ENCODE measurements at places on chromosomes 2 and 18. TPM values are rescaled to one million over a fixed set of nuclear protein-coding genes. Genes with fewer than 3 reads are reported as not detected.

Gene SPP2
- not detected for total RNA-seq

Gene TUBA4B
- not detected for total RNA-seq

DNA sequence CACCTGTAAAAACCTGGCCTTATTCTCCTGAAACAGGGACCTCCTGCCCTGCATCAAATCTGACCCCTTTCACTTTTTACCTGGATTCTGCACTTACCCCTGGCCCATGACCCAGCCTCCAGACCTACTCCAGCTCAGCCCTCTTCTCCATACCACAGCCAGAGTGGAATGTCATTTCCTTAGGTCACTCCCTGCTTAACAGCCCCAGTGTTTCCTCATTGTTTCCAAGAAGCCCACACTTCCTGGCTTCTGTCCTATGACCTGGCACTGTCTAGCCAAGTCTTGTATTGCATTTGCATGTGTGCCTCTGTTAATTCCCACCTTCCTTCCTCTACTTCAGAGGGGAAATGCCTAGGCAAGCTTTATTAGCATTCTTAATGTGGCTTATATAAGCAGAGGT, 51.4 kb upstream of the TRIB2 start:
- no peak for DNase-seq

DNA sequence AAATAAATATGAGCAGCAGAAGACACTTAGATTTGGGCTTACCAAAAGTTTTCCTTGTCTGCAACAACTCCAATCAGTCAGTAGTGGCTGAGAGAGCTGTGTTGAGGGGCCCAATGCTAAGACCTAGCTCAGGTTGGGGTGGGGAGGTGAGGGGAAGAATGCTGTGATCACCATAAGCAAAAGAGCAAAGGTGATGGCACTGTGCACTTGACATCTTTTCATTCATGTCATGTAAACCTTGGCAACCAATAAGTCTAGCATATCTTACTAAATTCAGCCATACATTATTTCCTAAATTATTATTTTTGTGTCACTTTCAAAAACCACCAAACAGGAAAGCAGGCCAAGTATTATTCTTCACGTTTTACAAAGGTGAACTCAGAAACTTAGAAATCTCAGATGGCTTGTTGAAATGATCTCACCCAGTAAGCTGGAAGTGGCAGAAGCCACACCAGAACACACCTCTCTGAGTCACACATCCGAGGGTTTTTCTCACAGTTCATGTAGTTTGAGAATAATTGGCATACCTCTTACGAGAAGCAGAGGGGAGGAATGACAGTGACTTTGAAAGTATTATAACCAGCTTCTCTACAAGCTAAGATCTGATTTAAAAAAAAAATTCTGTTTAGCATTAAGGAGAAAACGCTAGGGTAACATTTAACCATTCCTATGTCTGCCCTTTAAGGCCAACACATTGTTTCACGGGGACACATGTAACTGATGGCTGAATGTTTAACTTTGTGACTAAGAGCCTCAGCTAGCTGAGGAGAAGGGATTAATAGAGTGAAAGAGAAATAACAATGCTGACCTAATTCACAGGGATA, 43.3 kb upstream of the SETBP1 start:
- no peak for DNase-seq

- DNase-seq, result no peak
Measured at GRCh38 chr2:52477166-52477565, 1290.4 kb upstream of the CHAC2 start.

DNA sequence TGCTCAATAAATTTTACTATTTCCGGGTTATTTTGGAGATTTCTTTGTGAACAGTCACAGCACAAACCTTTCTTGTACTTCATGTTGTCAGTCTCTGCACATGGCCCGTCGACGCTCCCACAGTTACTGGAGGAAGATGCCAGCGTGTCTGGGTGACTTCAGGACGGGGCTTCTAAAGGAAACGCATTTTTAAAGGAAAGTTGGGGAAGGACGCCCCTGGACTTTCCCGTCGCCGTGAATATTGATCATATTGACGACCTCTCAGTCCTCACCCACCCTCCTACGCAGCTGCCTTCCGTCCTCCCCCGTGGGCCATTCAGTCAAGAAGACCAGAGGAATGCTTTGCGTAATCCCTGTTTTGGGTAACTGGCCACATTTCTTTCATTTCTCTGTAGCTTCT, 71.1 kb upstream of the SNTG2 start:
- DNase-seq, result no peak

DNA sequence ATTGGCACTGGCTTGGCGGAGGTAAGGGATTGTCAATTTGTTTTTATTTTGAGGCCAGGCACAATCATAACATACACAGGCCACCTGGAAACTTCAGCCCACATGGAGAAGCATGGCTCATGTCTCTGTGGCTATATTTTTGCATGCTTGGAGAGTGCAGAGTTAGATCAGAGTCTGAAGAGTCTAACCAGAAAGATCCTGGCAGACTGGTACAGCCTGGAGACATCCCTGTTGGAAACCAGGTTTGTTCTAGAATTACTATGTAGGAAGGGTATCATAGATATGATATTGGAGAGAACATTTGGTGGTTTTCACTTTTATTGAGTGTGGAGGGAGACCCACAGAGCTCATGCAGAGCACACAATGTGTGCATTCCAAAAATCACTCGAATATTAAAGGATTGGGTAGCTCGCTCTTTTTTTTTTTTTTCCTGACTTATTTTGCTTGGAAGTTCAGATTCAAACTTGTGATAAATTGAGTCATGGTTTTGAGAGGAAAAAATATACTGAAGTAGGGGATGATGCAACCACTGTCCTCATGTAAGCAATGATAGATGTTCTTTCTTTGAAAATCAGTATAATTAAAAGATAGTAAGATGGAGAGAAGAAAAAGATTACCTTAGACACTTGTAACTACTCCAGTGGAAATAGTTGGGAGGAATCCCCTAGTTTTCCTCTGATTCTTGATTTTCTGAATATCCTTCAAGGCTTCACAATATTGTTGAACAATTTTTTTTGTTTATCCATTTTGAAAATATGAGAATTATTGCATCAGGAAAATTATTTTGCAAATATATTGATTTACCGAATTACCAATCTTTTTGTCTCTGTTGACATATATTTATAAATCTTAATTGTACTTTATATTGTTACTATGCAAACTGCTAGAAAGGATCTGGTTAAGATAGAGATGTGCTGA, 185.7 kb upstream of the ZEB2 start:
- no peak for DNase-seq

- DNase-seq, result no peak
Measured at GRCh38 chr18:33751613-33752221, 173.7 kb downstream of the ASXL3 start.

DNA sequence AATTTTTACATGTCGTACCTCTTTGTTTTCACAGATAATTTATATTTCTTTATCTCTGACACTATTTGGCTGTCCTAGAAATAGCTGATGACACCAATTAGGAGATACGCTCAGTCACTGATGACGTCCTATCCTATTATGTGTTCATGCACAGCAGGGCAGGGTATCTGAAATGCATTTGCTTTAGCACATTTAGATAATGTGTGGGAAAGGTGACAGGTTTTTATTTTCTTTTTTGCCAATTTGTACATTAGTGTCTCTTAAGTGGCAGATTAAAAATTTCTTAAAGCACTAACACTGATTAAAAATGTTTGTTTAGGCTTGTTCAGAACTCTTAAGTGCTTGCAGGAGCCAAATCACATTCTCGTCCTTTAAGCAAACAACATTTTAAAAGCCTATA, 39.7 kb downstream of the CDC42EP3 start:
- DNase-seq, result no peak

DNA sequence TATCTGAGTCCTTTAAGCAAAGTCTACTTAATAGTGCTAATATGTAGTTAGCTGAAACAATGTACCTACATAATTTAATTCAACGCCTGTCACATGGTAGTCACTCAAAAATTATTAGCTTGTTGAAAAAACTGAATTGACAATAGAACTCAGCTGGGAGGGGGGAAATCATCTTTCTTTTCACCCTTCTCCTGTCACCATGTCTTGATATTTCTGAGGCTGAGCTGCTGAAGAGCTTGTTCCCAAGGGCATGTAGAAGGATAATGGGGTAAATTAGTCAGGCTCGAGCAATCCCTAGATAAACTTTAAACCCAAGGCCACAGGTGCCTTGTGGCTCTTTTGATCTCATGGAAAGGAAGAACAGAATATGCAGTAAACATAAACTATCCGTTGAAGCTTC, 339.6 kb upstream of the LRATD1 start:
- DNase-seq, result no peak

GRCh38 chr2:195813421-195813820, 156.4 kb downstream of the SLC39A10 start:
- DNase-seq, result no peak

GRCh38 chr2:33136056-33136455, 189.3 kb downstream of the LTBP1 start:
- no peak for DNase-seq

- DNase-seq, result no peak
Measured at GRCh38 chr2:9085353-9085752, 81.9 kb upstream of the MBOAT2 start.

Gene PLA2R1
- total RNA-seq, result 1.7 TPM

DNA sequence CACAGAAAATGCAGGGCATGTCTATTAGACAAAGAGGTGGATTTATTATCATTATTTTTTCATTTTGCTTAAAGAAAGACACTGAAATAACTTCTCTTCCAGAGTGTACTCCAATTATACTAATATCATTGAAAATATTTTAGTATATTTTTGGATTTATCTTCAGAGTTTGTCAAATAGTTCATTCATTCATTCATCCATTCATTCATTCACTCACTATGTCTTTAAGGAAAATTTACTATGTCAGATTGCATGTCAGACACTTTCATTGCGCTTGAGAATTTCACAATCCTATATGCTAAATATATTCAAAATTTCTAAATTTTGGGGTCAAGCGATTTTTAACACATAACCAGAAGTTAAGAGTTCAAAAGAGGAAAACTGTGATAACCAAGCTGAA, 479.1 kb downstream of the ZEB2 start:
- DNase-seq, result no peak

Gene B3GNT7
- total RNA-seq, result 6.5 TPM

- no peak for DNase-seq
Measured at GRCh38 chr2:154637456-154637855, 61.0 kb upstream of the KCNJ3 start.

Gene LIMS3
- 0.93 TPM for total RNA-seq

GRCh38 chr2:24831221-24832072, 38.2 kb downstream of the CENPO start:
- DNase-seq, result no peak

DNA sequence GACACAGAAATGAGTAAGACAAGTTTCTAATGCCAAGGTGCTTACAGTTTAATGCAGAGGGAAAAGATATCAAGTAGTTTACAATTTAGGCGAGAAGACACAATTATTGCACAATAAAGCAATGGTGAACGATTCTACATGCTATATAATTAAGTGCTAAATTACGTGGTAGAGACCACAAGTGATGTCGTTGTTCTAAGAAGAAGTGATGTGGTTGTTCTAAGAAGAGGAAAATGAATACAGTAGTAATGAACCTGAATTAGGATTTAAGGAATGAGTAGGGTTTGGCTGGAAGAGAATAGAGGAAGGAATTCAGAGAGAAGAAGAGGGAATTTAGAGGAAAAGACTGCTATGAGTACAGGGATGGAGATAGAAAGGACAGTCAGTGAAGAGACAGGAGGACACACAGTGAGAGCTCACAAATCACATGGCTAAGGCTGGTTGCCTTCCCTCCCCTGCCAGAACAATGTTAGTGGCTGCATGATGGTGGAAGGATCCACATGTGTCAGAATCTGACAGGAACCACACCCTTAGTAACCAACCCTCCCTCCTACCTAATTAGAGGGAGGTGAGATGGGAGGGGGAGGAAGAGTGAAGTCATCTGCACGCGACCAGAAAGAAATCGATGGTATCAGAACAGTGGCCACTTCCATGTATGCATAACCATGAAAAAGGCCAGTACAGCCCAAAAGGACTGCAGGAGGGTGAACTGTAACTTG, 44.7 kb downstream of the M1AP start:
- no peak for DNase-seq

GRCh38 chr2:240412211-240412861, 23.1 kb upstream of the GPC1 start:
- no peak for DNase-seq

- DNase-seq, result no peak
Measured at GRCh38 chr2:152573168-152573567, 144.1 kb downstream of the PRPF40A start.

DNA sequence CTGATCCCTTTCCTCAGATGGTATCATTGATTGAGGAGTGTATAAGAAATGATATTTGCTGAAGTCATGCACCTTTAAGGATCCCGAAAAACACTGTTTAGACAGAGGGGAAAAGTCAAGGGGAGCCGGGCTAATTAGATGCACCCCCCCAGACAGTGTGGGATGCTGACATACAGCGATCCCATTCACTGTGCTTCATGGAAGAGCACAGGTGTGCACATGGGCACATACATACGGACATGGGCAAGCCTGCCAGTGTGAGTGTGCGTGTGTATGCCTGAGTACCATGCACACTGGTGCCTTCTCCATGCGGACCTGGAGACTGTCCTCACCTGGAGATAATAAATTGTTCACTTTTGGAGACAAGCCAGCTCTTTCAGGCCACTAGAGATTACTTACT, 22.6 kb downstream of the MEIS1 start:
- DNase-seq, result no peak

Gene TMEM17
- total RNA-seq, result 5.9 TPM

GRCh38 chr2:197259470-197259999, 51.0 kb downstream of the ANKRD44 start:
- DNase-seq, result no peak

DNA sequence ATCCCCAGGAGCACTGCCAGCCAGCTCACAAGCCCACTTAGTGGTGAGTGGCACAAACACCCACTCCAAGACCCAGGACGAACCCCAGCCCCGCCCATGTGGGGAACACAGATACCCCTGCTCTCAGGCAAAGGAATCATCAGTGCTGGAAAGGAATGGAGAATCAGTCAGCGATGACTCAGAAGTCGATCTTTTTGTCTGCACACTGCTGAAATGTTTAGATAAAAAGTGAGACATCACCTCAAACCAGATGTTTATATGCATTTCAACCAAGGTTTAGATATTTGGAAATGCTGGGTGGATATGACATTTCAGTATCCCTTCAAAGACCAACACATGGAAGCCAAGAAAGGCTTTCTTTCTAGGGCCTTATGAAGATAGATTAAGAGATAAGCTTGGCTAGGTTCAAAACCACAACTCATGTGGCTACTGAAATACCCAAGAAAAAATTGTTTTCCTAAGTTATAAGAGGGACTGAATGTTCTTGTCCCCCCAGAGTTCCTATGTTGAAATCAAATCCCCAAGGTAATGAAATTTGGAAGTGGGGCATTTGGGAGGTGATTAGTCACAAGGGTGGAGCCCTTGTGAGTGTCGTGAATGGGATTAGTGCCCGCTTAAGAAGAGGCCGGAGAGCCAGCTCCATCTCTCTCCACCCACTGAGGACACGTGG, 43.7 kb downstream of the POU3F3 start:
- no peak for DNase-seq

DNA sequence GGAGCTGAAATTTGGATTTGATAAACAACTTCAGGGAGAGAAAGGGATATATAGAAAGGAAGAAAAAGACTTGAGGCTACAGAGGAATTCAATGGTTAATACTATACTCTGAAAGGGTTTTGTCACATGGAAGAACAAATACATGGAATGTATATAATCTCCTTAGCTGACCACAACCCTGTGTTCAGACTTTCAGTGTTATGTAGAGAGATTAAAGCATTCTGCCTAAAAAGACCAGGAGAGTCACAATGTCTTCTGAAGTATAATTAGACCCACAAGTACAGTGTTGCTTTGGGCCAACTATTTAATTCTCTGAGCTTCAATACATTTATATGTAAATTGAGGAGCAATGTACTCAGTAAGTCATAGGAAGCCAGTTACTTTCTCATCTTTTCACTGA, 123.8 kb upstream of the FSHR start:
- DNase-seq, result no peak

GRCh38 chr2:208315081-208315788, 49.2 kb downstream of the PIKFYVE start:
- no peak for DNase-seq
